ENCODE measurements at places on chromosomes 12 and 14. TPM values are rescaled to one million over a fixed set of nuclear protein-coding genes. Genes with fewer than 3 reads are reported as not detected.

KRT3 gene
- not detected for polyA plus RNA-seq

DNA sequence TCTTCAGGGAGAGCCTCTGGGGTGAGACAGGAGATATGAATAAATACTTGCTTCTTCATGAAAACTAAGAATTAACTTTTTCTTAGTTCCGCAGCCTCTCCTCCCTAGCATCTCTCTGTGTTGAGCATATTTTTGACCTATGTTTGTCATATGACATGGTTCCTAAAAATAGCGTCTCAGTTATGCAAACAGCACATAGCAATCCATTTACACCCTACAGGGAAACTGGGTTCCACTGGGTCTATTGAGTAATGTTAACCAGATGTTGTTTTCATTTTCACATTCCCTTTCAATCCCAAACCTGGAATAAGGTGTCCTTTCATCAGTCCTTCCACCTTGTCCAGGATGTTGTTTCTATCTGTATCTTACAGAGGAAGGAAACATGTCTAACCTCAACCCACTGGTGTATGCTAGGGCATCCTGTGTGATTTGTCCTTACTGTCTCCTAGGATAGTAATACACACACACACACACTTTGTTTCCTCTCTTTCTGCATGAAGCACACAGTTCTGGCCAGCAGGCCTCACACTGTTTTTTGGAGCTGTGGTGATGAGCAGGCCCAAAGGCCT is 1543.5 kb downstream of the AACS start:
- DNase-seq, result no peak

DNA sequence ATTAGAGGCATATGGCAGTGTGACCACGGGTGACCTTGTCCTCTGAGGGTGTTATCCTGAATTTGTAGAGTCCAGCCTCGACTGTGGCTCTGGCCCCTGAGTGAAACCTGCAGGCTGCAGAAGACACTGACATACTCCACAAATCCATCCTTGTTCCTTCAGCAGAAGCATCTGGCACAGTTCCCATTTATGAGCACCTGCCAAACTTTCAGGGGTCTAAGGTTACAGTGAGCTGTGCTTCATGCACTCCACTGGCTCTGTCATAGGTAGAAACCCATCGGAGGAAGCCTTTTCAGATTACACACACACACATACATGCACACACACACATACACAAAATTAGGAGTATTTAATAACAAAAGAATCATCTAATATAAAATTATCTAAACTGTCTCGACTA is 13.6 kb upstream of the NUAK1 start:
- no peak for DNase-seq

GRCh38 chr14:89013698-89014568 is 189.5 kb downstream of the TTC8 start:
- no peak for DNase-seq

DNA sequence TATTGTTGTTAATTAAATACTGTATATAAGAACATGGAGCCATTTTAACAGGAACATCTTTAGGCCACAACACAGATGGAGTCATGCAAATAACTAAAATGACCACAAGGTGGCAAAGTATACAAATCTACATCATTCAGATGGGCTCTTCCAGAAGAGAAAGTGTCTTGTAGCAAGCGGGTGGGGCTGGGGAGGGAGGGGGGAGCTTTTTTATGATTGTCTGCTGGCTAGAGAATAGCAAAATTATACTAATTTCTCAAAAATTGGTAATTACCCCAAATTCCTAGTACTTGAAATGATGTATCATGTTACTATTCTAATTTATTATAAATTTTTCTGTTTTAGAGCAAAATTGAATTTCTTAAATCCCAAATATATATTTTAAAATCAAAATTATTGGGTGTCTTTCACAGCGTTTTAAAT is 378.7 kb downstream of the PRKD1 start:
- no peak for DNase-seq

GRCh38 chr12:65818454-65819382 is 5.6 kb upstream of the HMGA2 start:
- no peak for DNase-seq

B4GALNT1 gene
- polyA plus RNA-seq, result 1.2 TPM

GRCh38 chr12:12608557-12608957 is 3.1 kb upstream of the CREBL2 start:
- DNase-seq, result no peak

DNA sequence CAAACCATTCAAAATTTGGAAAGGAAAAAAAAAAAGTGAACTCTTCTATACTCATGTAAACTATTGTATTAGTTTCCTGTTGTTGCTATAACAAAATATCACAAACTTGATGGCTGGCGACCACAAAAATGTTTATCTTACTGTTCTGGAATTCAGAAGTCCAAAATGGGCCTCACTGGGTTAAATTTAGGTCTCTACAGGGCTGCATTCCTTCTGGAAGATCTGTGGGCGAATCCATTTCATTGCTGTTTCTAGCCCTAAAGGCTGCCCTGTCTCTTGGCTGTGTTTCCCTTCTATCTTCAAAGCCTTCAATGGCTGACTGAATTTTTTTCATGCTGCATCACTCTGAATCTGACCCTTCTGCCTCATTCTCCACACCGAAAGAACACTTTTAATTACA is 105.1 kb upstream of the NAV3 start:
- peak; percentile 31 for DNase-seq

ANKS1B gene
- polyA plus RNA-seq, result 0.27 TPM

DNA sequence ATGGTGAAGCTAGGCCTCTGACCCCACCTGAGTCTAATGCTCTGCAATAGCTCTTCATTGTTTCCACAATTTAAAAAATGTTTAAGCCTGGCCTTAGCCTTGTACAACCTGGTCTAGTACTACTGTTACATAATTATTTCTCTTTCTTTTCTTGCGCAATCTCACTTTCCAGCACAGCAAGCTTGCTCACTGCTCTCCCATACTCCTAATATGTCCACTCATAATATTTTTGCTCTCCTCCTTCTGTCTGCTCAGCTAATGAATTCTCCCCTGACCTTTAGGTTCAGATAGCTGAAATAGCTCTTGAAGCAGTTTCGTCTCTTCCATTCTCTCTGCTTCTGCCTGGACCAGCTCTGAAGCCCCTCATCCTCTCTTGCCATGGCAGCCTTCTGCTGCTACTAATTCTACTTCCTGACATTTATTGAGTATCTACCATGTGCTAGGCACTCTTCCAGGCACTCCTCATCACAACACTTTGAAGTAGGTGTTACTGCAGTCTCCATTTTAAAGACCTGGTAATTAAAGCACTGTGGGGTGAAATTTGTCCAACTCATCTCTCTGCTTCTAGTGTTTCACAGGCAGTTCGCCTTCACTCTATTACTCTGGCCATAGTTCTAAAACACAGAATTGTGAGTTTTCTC is 2.8 kb upstream of the SLC48A1 start:
- DNase-seq, result no peak

DNA sequence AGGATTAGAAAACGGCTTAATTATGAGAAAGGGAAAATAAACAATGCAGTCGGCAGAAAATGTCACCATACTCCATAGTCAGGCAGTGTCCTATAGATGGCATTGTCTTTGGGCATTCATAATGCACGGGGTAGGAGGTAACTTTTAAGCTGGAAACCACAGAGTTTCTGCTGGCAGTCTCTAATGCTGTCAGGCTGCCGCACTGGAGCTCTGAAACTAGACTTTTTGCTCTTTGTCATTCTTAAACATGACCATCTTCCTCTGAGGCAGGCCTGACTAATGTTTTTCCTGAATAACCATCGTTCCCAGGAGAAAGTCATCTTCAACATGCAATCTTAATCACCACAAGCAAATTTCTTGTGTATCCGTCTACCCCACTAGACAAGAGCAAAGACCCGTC is 108.8 kb downstream of the ETNK1 start:
- no peak for DNase-seq

DNA sequence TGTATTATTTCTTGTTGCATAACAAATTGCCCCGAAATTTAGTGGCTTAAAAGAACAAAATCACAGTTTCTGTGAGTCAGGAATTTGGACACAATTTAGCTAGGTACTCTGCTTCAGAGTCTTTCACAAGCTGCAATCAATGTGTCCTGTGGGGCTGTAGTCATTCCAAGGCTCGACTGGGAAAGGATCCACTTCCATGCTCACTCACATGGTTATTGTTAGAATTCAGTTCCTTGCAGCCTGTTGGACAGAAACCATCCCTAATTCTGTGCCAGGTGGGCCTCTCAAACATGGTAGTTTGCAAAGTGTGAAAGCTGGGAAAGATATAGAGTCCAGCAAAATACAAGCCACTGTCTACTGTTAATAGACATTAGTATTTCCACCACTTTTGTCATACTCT is 59.7 kb upstream of the ARID2 start:
- DNase-seq, result no peak

- no peak for DNase-seq
Measured at GRCh38 chr12:48198672-48198971, 4.5 kb downstream of the OR10AD1 start.

GRCh38 chr14:90556666-90557450 is 160.0 kb downstream of the CALM1 start:
- DNase-seq, result no peak

DHRS7 gene
- polyA plus RNA-seq, result 38.0 TPM

SAMD15 gene
- 1.4 TPM for polyA plus RNA-seq

GRCh38 chr14:90451961-90452360 is 55.1 kb downstream of the CALM1 start:
- DNase-seq, result no peak

GRCh38 chr14:68141281-68142088 is 321.9 kb downstream of the RAD51B start:
- DNase-seq, result no peak

DNA sequence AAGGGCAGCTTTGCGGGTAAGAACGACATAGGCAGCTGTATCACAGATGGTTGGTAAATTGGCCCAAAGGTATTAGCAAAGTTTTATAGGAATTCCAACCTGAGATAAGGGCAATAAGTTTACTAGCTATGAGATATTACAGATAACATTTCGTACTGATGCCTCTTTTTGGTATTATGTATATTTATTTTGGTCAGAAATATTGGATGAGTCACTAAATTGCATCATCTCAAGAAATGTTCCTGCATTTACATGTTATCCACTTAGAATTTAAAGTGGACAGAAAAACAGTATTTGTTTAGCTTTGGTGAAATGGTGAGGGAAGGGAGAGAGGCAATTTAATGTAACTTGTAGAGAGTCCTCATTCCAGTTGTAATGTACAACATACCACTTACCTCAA is 65.1 kb upstream of the PZP start:
- DNase-seq, result peak; percentile 31

GRCh38 chr12:104858611-104859543 is 99.2 kb downstream of the SLC41A2 start:
- DNase-seq, result peak; percentile 51

APOLD1 gene
- 8.7 TPM for polyA plus RNA-seq

GRCh38 chr12:124603831-124604251 is 36.4 kb upstream of the NCOR2 start:
- no peak for DNase-seq

STAB2 gene
- polyA plus RNA-seq, result not detected

KLRK1 gene
- not detected for polyA plus RNA-seq
